Liver (tissue), 10 donors: ENCODE measurements at places on chromosomes 1 and 21.

DNA sequence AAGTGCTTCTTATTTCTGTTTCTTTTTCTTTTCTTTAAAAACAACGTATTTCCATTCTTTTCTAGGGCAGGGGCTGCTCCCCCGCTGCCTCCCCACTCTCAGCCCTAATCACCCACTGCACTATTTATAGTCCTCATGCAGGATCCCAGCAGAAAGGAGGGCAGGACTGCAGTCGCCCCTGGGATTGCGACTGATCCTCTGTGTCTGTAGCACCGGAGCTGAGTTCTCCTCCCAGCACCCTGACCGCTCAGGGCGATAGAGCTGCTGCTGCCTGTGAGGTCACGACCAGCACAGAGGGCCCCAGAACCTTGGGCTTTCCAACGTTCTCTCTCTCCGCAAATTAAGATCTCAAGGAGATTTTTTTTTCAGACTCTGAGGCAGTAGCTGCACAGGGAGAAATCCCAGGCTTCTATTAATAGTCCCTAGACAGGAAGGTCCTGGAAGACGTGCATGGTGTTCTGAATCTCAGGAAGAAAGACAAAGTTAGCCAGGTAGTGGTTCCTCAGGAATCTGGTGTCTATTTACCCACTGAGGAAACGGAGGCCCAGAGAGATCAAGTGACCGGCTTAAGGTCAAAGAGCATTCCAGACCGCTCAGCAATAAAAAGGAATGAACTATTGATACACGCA, 46.8 kb downstream of the PRAMEF20 start:
- no peak for DNase-seq

GRCh38 chr1:212700892-212701819, 1.5 kb upstream of the BATF3 start:
- DNase-seq = no peak

DNA sequence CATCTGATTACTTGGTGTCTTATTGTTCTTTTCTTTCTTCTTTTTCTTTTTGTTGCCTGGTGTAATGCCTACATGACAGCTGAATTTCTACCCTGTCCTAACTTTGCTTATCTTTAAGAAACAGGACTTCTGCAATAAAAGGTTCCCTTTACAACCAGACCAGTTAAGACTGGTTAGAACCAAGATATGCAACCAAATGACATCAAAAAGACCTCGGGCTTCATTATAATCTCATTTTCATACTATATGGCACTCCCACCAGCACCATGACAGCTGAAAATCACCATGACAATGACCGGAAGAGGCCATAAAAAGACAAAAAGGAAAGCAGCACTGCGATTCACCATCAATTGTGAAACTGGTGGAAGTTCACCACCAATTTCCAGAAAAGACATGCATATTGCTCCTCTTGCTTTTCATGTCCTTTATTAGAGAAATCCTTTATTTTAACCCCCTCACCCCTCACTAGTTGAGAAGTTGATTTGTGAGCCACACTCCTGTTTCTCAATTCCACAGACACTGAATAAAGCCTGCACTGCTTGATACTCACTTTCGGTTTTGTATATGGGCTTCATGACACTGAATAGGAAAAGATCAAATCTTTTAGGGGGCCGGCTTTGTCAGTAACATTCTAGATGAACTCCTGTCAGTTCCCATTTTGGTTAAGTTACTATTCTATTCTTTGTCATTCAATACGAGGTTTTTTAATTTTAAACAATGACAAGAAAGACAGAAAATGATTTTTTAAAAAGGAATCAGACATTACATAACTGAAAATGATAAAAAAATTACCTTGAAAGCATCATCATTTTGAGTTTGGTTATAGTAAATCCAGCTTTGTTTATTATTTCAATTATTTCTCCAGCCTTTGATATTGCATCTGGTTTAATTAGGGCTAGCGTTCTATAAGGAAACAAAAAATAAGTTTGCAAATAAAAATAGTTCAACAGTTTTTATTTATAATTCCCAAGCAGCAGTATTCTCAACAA, 58.1 kb downstream of the NME7 start:
- DNase-seq = no peak

GRCh38 chr1:51570063-51570710, 46.7 kb upstream of the OSBPL9 start:
- no peak for DNase-seq

GRCh38 chr1:221712198-221712684, 29.6 kb downstream of the DUSP10 start:
- no peak for DNase-seq
